ENCODE measurements at places on chromosomes 7 and 10. TPM values are rescaled to one million over a fixed set of nuclear protein-coding genes. Genes with fewer than 3 reads are reported as not detected.

The NANOS1 gene
- total RNA-seq, result 0.56 TPM

The ARHGEF35 gene
- total RNA-seq, result 1.2 TPM

The PNLIP gene
- total RNA-seq, result not detected

The IFT22 gene
- 6.0 TPM for total RNA-seq

The PRKAR1B gene
- 31.9 TPM for total RNA-seq

The ANKMY2 gene
- 11.3 TPM for total RNA-seq

The METTL27 gene
- not detected for total RNA-seq

The UTF1 gene
- not detected for total RNA-seq

The SEMA3A gene
- 5.0 TPM for total RNA-seq

The GPC2 gene
- total RNA-seq, result 2.7 TPM

The FKBP6 gene
- not detected for total RNA-seq

DNA sequence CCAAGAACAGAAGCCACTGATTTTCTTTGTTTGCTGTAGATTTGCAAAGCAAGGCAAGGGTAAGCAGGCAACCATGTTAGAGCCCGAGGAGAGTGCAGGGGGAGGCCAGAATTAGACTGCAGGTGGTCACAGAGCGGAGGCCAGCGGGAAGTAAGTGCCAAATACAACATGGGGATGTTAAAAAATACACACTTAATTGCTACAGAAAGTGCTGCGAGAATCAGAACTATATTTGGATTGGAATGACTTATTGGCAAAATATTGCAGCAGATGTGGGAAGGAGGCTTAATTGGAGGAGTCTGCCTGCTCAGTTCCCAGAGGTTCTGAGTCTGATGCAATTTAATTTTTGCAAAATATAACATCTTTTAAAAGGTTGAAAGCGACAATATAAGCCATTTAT, 49.7 kb upstream of the ADCY1 start:
- no peaks in the 10 kb centered on the region for H3K36me3 ChIP-seq
- no peak for DNase-seq
- H3K27me3 ChIP-seq, result peaks cover 10% of the 10 kb centered on the region
- H3K27ac ChIP-seq, result no peak overlapping the region
- H3K4me1 ChIP-seq, result no peaks in the 10 kb centered on the region
- no peak overlapping the region for H3K4me3 ChIP-seq

GRCh38 chr7:114478384-114478783, 63.8 kb downstream of the FOXP2 start:
- no peak for DNase-seq
- H3K27me3 ChIP-seq, result no peaks in the 10 kb centered on the region
- H3K4me1 ChIP-seq, result no peaks in the 10 kb centered on the region
- H3K36me3 ChIP-seq, result no peaks in the 10 kb centered on the region
- H3K27ac ChIP-seq, result no peak overlapping the region

GRCh38 chr10:130194991-130195645, 58.9 kb downstream of the GLRX3 start:
- H3K27me3 ChIP-seq, result peaks cover 6% of the 10 kb centered on the region
- H3K4me1 ChIP-seq, result peaks cover 5% of the 10 kb centered on the region
- no peak overlapping the region for H3K4me3 ChIP-seq
- H3K36me3 ChIP-seq, result no peaks in the 10 kb centered on the region
- DNase-seq, result no peak
- no peak overlapping the region for H3K27ac ChIP-seq

DNA sequence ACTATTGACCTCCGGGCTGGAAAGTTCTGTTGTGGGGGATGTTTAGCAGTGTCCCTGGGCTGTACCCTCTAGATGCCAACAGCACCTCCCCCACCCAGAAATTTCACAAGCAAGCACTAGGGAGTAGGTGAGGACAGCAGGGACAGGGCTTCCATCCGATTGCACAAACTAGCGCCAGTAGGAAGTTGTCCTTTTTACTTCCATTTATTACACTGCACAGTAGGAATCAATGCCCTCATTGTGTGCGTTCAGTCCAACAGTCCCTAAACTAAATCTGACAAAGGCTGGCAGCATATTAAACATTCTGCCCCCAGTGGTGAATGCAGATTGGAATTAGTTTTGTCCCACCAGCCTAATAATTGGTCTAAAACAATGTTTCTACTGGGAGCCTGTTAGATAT, 6.4 kb upstream of the SOSTDC1 start:
- no peaks in the 10 kb centered on the region for H3K36me3 ChIP-seq
- H3K27ac ChIP-seq, result no peak overlapping the region
- H3K27me3 ChIP-seq, result peaks cover 6% of the 10 kb centered on the region
- H3K4me1 ChIP-seq, result no peaks in the 10 kb centered on the region
- DNase-seq, result no peak
- H3K4me3 ChIP-seq, result no peak overlapping the region

DNA sequence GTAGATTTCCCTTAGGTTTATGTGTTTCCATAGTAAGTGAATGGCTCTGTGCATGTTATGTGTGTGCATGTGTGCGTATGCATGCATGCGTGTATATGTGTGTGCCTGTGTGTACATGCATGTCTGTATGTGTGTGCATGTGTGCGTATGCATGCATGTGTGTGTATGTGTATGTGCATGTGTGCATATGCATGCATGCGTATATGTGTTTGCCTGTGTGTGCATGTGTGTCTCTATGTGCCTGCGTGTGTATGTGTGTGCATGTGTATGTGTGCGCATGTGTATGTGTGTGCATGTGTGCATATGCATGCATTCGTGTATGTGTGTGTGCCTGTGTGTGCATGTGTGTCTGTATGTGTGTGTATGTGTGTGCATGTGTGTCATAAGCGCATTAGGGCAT, 98.8 kb upstream of the AGBL3 start:
- no peaks in the 10 kb centered on the region for H3K4me1 ChIP-seq
- no peak overlapping the region for H3K4me3 ChIP-seq
- H3K27ac ChIP-seq, result no peak overlapping the region
- no peaks in the 10 kb centered on the region for H3K36me3 ChIP-seq

DNA sequence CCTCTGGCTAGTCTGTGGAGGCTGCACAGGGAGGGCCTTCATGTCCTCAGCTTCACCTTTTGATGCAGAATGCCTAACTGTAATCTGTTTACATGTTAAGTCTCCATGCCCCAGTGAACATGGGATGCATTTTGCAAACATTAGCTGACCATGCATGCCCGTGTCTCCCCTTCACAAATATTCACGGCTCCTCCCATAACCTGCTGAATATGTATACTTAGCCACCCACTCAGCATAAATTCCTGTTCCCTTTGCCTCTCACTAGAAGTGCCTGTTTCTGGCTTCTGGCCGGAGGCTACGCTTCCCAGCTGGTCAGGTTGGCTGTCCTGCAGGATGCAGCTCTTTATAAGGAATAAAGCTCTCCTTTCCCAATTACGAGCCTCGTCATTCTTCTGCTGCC, 552.7 kb downstream of the DNAJB6 start:
- peaks cover 8% of the 10 kb centered on the region for H3K4me1 ChIP-seq
- no peak overlapping the region for H3K4me3 ChIP-seq
- no peak overlapping the region for H3K27ac ChIP-seq
- H3K27me3 ChIP-seq, result peaks cover 4% of the 10 kb centered on the region

GRCh38 chr10:73591935-73592699, 975 bp upstream of the USP54 start:
- no peaks in the 10 kb centered on the region for H3K27me3 ChIP-seq
- no peak overlapping the region for H3K27ac ChIP-seq
- no peaks in the 10 kb centered on the region for H3K36me3 ChIP-seq
- H3K4me3 ChIP-seq, result peak overlapping the region; percentile 2
- DNase-seq, result no peak

DNA sequence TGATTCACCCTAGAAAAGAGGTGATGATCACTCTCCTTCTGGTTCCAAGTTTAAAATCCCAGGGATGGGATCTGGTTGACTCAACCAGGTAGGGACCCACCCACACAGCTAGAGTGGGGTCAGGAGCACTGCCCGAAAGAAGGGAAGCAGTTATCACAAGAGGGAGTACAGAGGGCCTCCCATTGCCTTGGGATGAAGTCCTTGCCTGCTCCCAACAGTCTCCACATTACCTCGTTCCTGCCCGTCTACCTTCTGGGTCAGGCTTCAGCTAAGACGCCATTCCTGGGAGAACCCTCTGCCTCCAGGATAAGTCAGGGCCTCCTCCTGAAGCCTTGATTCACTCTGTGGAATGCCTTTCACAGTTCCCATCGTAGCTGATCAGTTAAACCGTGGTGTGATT, 23.8 kb downstream of the ZMIZ2 start:
- H3K27me3 ChIP-seq, result peaks cover 5% of the 10 kb centered on the region
- DNase-seq, result no peak
- peaks cover 4% of the 10 kb centered on the region for H3K36me3 ChIP-seq
- H3K4me1 ChIP-seq, result peaks cover 41% of the 10 kb centered on the region
- no peak overlapping the region for H3K4me3 ChIP-seq

GRCh38 chr10:112376396-112376790, 2.5 kb downstream of the ACSL5 start:
- peak overlapping the region; percentile 97 for H3K4me3 ChIP-seq
- H3K27ac ChIP-seq, result peak overlapping the region; percentile 99
- H3K4me1 ChIP-seq, result peaks cover 58% of the 10 kb centered on the region
- peaks cover 33% of the 10 kb centered on the region for H3K36me3 ChIP-seq
- no peaks in the 10 kb centered on the region for H3K27me3 ChIP-seq

DNA sequence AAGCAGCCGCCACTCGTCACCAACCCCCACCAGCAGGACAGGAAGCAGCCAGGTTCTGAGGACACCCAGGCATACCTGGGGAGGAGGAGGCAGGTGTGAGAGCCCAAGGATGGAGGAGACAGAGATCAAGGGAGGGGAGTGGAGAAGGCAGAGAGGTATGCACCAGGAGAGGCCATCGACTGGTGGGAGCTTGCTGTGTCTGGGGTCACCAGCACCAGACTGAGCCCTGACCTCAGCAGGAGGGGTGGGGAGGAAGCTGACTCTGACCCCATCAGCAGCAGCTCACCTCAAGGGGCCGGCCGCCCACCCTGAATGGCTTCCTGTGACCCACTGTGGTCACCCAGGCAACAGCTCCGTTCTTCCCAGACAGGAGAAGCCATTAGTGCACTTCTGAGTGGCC, 7.8 kb downstream of the VIPR2 start:
- H3K36me3 ChIP-seq, result no peaks in the 10 kb centered on the region
- peaks cover 6% of the 10 kb centered on the region for H3K4me1 ChIP-seq
- no peak overlapping the region for H3K4me3 ChIP-seq
